Activated CD4-positive, CD25-positive, alpha-beta regulatory T cell (primary cell): ENCODE measurements at places on chromosomes 1 and 21.

GRCh38 chr1:151881479-151881878 lies 27.8 kb downstream of the THEM4 start:
- no peak for DNase-seq

- no peak for DNase-seq
Observed at GRCh38 chr1:150366416-150367296, 2.7 kb downstream of the RPRD2 start.

GRCh38 chr1:95181096-95181495 lies 52.9 kb upstream of the RWDD3 start:
- no peak for DNase-seq

DNA sequence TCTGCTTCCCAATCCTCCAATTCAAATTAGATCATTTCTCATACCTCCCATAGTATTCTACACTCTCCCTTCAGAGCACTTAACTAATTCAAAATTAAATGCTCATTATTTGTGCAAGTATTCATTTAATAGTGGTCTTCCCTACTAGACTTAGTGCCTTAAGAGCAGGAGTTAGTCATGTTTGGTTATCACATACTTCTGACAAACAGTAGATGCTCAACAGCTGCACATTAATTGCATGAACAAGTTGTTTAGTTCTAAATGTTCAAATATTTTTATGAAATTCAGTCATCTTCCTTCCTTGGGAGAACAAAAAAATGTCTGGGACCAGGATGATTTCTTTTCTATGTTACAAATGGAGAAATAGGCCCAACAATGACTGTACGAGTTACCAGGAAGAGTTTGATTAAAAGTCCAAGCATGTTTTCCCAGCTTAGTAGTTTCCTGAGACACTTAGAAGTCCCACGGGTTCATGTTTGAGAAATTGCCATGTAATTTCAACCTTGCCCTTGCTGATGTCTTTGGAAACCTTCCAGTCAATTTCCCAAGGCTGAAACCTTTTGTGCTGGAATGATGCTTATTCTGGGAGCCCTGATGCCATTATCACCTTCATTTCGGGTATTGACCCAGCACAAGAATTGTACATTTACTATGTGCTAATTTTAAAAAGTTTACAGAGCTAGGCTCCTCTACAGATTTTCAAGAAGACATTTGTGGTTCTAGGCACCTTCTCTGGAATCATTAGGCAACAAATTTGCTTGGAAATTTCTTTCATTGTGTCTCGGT lies 437.9 kb upstream of the PLXNA2 start:
- DNase-seq = no peak

GRCh38 chr1:7018351-7018750 lies 233.1 kb downstream of the CAMTA1 start:
- no peak for DNase-seq

- DNase-seq = no peak
Observed at GRCh38 chr21:39003982-39004633, 179.1 kb downstream of the PSMG1 start.

- DNase-seq = no peak
Observed at GRCh38 chr1:183685112-183685713, 32.1 kb upstream of the APOBEC4 start.

DNA sequence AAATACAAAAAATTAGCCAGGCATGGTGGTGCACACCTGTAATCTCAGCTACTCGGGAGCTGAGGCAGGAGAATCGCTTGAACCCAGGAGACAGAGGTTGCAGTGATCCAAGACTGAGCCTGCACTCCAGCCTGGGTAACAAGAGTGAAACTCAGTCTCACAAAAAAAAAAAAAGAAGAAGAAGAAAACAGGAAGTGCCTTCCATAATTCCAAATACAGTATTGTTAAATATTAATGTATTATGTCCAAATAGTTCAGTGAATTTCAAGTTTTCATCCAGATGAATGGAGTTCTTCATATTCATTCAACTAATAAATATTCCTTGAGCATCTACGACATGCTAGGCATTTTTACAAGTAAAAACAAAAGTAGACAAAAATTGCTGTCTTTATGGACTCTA lies 33.3 kb downstream of the PLEKHO1 start:
- DNase-seq = no peak

- no peak for DNase-seq
Observed at GRCh38 chr1:91700771-91701471, 185.0 kb downstream of the TGFBR3 start.

DNA sequence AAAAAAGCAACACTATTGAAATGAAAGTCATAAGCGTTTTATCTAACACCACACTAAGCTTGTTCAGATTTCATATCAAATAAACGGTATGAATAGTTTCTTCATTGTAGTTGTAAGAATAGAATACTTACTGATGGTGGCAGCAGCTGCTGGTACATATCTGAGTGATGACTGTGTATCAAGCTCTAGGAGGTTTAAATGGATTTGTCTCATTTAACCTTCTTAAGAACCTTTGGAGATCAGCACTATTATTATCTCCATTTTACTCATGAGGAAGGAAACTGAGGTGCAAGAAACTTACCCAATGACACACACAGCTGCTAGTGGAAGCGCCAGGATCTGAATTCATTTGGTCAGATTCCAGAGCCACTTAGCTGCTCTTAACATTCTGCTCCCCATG lies 104.0 kb downstream of the EIF4G3 start:
- no peak for DNase-seq

DNA sequence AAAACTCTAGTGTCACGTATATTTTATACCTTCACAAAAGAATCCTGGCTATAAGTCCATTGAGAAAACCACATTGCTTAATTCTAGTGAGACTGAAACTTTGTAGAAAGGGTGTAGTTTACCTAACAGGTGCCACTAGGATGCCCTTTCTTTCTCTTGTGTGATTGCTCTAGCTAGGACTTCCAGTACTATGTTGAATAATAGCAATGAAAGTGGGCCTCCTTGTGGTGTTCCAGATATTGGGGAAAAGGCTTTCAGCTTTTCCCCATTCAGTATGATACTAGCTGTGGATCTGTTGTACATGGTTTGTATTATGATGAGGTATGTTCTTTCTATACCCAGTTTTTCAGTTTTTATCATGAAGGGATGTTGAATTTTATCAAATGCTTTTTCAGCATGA lies 39.7 kb upstream of the CHODL start:
- DNase-seq = no peak

DNA sequence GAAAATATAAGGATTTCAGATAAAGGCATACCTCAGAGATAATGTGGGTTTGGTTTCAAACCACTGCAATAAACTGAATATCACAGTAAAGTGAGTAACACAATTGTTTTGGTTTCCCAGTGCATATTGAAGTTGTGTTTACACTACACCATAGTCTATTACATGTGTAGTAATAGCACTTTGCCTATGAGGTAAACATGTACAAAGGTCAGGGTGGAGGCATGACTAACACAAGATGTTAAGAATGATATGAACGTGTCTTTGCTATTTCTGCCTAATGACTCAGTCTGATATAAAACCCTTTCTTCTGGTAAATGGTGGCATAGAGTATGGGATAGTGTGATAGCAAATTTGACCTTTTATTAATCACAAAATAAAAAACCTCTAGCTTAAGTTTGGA lies 621.5 kb upstream of the ADGRL2 start:
- no peak for DNase-seq

- no peak for DNase-seq
Observed at GRCh38 chr1:20168564-20169491, 17.1 kb upstream of the UBXN10 start.

DNA sequence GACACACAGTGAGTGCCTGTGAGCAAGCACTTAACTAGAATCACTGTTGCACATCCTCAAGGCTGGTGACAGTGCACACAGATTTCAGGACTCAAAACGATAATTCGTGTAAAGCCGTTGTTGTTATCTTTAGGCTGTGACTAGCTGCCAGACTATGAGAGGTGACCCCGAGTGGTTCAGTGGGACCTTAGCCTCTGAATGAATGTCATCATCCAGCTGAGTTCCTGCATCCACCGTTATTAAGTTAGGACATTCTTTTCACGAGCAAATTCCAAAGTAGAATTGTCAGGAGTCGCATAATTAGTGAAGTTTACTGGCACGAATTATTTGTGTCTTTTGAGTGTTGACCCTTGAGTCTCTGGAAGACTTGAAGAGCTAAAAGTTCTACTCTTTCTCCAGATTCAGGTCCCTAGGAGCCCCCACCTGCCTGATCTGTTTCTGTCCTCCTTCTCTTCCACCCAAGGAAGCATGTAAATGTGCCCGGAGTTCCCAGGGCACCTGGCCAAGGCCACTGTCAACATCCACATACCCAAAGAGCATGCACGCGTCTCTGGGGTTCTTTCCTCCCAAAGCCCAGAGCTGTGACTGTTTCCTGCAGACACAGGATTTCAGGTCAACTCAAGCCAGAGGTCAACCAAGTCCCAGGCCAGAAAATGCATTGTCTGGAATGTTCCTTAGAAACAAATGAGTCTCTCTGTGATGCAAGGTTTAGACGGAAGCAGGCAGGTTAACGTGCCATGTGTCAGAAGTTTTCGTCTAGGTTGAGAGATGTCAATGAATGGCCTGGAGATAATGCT lies 207.2 kb downstream of the TOMM20 start:
- no peak for DNase-seq

- no peak for DNase-seq
Observed at GRCh38 chr1:28115267-28115666, 26.9 kb upstream of the EYA3 start.

GRCh38 chr1:24709791-24710441 lies 35.3 kb upstream of the CLIC4 start:
- DNase-seq = no peak
